ENCODE measurements at places on chromosomes 5 and 9. TPM values are rescaled to one million over a fixed set of nuclear protein-coding genes. Genes with fewer than 3 reads are reported as not detected.

The NR5A1 gene
- total RNA-seq = not detected

The PTGS1 gene
- total RNA-seq = 110 TPM

The FBN2 gene
- total RNA-seq = 523 TPM

The KLHL3 gene
- total RNA-seq = 5.1 TPM
